ENCODE measurements at places on chromosomes 2 and 18.

DNA sequence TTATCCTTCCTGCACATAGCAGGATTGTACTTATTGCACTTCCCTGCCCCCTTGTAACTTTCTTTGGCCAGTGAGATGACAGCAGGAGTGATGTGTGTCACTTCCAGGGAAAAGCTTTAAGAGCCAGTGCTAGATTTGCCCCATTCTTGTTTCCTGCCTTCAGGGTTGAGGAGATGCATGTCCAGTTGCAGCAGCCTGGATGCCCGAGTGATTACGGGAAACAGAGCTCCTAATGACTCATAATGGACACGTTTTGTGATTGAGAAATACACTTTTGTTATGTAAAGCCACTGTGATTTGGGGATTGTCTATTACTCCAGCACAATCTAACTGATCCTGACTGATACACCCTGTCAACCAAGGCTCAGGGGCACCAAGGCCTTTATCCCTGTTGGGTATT lies 5.0 kb upstream of the TET3 start:
- no peak for DNase-seq

- DNase-seq: no peak
These were observed 35.0 kb downstream of the SNED1 start for GRCh38 chr2:241033336-241033987.

DNA sequence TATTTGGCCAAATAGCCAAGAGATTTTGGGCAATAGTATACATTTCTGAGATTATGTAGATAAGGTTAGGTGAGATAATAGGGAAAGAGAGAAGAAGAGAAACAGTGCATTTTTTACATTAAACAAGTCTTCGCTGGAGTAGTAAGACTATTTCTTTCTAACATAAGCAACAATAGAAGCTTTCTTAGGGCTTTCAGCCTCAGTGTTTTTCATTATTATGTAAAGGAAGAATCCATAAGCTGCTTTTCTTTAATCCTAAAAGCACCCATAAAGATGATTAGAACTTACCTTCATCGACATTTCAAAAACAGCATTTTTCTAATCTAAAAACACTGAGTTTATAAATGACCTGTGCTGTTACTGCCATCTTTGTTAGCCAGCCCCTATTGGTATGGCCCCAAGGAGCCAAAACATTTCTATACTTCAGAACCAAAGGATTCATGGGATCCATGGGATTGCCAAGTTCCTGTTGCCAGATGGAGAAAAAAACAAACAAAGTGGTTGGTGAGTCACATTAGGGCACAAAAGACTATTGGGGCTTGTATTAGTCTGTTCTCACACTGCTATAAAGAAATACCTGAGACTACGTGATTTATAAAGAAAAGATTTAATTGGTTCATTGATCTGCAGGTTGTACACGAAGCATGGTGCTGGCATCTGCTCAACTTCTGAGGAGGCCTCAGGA lies 88.2 kb downstream of the SCG2 start:
- DNase-seq: no peak

DNA sequence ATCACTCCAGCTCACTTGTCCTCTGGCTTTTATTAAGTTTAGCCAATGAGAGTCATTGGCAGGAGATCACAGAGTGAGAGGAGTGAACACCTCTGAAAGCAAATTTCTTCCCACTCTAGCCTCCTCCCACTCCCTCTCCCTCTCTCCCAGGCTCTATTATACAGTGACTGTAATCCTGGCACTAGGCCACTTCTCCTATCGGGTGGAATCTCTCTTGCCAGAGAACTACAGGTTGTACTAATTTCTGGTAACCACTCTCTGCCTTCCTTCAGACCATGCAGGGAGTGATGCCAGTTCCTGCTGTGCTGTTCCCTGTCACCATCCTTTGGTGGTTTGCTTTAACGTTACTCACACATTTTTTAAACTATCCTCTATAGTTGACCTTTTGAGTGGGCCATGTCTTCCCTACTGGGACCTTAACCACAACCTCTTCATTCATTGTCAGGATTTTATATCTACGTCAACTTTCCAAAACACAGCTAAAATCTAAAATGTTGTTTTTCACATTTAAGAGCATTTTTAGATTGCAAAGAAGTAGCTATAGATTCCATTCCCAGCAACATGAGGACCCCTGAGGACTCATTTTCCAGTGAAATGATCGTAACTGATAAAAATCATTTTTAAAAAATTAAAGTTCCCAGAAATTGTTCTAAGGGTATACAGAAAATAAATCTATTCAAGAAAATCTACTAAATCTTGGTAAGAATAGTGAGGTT lies 217.1 kb downstream of the MREG start:
- no peak for DNase-seq

DNA sequence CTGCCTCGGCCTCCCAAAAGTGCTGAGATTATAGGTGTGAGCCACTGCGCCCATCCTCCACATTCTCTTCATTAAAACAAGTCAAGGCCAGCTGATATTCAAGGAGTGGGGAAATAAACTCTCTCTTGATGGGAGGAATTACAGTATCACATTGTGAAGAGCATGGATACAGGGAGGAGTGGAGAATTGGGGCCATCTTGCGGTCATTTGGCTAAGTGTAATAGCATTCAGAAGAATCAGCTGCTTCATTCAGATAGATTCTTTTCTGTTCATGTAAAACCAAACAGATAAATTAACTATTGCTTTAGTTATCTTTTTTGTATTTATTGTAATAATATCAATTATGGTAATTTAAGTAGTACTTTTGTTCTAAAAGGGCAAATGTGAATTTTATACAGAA lies 156.3 kb downstream of the UBR3 start:
- no peak for DNase-seq

DNA sequence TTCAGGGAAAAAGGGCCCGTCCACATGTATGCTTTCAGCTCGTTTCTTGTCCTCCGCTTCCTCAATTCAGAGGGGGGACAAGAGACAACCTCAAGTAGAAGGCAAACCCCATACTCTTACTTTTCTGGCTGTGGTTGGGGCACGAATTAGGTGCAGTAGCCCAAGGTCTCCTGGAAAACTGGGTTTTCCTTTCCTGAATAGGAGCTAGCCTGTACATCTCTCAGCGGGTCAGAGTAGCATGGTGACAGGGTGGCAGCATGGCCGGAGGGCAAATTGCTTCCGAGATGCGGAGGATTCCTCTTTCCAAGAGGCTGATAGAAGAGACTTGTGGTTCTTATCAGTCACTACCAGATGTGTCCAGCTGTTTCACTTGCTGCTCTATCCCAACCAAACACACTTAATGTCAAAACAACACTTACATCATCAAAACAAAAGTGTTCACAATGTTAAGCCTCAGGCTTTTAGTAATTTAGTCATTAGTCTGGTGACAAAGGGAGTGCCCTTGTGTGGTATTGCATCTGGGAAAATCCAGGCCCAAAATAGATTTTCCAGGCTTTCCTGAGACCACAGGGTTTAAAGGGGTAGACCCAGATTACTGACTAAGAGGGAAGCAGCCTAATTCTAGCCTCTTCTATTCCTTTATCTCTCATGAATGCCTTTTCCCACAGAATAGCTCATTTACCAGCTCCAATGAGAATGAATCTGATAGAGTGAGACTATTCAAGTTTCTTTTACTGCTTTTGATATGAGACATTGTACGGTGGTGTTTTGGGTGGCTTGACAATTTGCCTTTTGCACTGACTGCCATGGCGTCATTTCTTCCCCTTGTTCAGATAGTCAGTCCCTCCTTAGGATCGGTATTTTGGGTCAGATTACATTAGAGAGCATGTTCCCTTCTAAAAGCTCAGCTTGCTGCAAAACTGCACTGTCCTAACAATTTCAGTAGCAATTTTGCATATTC lies 162.0 kb downstream of the LTBP1 start:
- DNase-seq: no peak

GRCh38 chr2:48750128-48750739 lies 5.3 kb downstream of the LHCGR start:
- DNase-seq: no peak

DNA sequence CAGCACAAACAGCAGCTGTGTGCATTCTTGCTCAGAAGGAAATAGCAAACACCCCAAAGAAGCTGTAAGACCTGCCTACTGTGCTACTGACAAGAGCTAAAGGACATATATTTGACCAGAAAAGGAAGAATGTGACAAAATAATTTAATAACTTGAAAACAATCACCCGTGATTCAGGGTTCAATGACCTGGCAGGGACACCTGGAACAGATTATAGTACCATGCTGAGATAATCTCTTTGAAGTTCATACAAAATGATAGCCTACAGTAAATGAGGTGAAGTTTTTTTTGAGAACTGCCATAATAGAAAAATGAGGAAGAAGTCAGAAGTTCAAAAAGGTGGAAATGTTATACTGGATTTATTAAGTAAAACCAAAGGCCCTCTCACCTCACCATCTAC lies 324.8 kb upstream of the GULP1 start:
- DNase-seq: peak; percentile 9

- no peak for DNase-seq
These were observed 670.2 kb upstream of the ZEB2 start for GRCh38 chr2:145190031-145190703.

DNA sequence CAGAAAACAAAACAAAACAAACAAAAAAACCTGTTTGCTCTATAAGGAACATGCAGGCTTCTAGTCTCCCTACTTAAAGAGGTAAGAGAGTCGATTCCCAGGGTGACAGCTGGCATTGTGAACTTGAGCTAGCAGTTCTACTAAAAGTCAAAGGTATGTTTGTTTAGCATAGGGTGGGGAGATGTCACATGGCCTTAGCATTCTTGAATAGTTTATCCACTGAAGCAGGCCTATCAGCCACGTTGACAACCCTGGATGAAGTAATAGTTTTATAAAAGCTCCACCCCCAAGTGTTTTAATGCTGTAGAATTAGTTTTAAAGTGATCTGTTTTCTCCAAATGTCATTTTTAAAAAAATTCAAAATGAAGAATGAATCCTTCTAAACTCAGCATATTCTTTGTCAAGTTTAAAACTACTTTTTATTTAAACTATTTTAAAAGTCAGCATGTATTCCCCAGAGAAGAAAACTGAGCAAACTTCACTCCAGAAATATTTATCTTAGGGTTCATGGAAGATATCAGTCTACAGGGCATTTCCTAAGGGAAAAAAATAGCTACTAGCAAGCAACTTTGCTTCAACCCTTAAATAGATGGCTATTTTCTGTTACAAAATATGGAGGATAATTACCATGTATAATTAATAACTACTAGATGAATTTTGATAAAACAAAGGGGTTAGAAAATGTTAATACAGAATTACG lies 1.7 kb downstream of the MYOM1 start:
- peak; percentile 60 for DNase-seq

- peak; percentile 18 for DNase-seq
These were observed 1076.7 kb upstream of the PIK3C3 start for GRCh38 chr18:40878371-40878770.

DNA sequence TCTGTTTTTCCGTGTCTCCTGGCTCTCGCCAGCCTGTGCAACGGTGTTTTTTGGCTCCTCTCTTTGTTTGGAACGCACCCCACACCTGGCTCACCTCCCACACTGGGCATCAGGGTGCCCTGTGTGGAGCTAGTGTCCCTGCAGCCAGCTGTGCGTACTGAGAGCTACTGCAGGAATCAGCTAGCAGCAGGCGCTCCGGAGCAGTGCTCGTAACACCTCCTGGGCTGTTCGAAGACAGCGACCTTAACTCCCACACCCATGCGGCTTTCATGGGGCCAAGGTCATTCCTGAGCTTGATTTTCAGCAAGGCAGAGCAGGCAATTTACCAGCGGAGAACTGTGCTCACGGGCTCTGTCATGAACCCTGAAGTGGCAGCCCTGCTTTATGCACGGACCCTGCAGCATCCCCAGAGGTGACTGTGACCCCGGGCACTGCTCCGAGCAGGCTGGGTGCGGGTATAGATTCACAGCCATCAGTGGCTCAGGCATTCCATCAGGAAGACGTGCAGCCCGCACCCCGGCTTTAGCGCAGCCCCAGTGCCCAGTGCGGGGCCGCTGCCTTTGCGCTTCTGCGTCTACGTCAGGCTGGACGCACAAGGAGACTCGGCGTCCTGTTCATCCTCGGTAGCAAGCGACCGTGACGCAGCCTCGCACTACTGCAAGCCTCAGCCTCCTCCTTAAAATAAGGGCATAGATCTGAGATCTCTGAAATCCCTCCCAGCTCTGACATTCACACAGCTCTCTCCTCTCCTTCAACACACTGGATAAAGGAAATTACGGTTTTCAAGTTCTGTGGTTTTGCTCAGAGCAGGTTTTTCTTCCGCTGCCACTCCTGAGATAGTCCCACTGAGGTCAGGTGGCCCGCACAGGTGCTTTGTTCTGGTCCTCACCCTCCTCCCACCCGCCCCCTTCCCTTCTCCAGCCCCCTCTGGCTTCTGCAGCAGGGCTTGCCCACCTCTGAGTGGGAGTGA lies 58.2 kb downstream of the ADI1 start:
- DNase-seq: no peak

DNA sequence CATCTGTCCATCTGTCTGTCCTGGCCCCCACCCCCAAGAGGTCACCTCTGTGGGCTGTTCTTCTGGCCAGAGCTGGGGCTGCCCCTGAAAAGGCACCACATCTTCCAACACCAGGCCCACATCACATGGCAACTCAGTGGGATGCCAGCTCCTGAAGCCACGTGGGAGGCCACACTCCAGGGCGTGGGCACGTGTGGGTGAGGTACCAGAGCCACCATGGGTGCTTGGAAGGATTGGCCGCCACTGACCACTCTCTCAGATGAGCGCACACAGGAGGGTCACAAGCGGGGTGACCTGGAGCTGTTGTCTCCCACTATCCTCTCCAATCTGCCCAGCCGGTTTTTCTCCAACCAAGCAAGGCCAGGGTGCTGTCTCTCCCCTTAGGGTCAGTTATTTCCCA lies 197.9 kb downstream of the TFCP2L1 start:
- DNase-seq: no peak

DNA sequence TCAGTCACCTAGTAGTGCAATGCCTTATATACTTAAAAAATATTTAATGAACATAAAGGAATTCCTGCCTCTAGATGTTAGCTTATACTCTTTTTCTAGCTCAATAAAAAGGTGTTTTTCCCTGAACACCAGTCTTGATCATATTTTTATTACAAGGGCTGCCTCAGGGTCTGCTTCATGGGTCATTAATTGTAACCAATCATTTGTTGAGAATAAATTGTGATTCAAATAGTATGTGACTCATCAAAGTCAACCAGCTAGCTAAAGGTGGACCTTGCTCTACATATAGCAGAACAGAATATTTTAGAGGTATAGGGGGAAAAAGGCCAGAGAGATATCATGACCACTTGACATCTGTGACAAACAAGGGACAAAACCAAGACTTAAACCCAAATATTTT lies 114.0 kb downstream of the PIK3C3 start:
- DNase-seq: no peak

Data from iPS-NIHi11 (cell line).